ENCODE measurements at places on chromosomes 2 and 18.

- no peak for DNase-seq
Measured at GRCh38 chr18:6413579-6414117, 1.1 kb downstream of the L3MBTL4 start.

DNA sequence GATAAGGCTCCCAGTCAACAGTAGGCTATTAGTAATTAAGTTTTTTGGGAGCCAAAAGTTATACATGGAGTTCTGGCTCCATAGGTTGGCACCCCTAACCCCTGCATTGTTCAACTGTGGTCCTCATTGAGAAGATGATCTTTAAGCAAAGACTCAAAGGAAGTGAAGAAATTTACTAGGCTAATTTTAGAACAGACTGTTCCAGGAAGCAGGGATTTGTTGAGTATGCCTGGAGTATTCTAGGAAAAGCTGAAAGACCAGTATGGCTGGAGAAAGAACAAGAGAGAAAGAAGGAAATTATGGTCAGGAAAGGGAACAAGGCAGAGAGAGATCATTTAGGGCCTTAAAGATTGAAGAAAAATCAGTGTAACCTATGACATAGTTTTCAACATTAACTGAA lies 125.1 kb downstream of the PMAIP1 start:
- DNase-seq: no peak

- no peak for DNase-seq
Measured at GRCh38 chr2:179460181-179460929, 195.7 kb upstream of the SESTD1 start.

DNA sequence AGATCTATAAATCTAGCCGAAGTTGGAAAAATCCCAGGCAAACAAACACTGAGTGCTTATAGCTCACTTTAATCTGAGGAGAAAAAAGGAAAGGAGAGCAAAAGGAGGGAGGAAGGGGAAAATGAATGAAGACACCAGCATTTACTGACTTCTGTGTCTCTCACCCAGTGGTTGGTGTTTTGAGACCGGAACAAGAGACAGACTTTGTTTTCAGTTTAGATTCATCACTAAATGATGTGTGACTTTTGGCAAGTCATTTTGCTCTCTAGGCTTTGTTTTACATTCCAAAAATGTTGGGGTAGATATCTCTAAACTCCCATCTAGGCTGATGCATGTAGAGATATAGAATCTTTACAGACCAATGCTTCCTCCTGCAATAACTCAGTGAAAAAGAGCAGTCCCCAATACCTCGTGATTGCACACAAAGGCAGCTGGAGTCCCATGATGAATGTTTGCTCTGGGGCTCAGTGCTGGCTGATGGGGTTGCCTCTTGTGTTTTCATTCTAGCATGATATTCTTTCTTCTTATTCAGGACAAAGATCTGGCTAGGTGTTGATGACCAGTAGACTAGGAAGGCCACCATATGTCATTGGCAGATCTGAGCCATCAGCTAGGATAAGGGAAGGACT lies 51.4 kb downstream of the TRIB2 start:
- DNase-seq: no peak

- DNase-seq: no peak
Measured at GRCh38 chr2:71895320-71896161, 252.1 kb downstream of the CYP26B1 start.

DNA sequence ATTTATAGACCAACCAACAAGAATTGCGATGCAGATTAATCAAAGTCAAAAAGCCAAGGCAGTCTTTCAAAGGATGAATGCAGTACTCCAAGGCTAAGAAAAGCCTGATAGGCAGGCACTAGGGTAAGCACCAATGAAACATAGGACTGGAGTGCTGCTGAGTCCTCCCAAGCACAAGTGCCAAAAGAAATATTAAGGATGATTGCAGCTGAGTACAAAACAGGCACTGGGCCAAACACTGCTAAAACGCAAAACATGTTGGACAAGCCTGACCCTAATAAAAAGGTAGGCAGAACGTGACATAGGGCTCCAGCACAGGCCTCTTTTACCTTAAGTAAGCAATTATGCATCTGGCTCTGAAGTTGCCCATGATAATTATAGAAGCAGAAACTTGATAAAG lies 160.1 kb upstream of the LRP1B start:
- no peak for DNase-seq

DNA sequence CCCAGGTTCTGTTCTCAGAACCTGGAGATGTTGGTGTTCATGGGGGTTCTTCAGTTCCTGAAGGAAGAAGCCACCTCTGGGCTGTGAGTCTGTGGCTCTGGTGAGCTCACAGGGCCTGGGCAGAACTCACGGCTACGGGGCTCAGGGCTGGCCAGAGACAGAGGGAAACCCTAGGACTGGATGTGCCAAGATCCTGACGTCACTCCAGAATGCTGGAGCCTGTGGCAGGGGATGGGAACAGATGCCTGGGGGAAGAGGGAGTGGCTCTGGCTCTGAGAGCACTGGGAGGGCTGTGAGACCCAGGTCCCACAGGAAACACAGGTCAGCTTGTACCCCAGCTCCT lies at the start of gene OTOF:
Gene OTOF, minus strand, starts transcription at position 214 of the 343 bp plus-strand sequence.
- no peak for DNase-seq

DNA sequence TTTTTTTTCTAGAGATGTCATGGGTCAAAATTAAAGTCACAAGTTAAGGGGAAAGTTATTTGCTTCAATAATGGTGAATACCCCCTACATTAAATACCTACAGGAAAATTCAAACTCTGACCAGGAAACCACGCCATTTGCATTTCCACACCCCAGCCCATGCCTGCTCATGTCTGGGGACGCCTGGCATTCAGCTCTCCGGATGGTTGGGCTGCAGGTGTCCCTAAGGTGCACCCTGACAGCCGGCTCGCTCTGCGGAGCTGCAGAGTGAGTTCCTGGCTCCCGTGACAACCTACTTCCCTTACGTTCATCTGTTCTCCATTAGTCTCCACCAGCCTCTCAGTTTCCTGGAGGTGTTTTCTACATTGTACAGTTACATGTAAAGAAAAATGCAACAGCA lies 122.7 kb upstream of the RIOK3 start:
- no peak for DNase-seq

- DNase-seq: no peak
Measured at GRCh38 chr2:807300-807699, 130.1 kb upstream of the TMEM18 start.

DNA sequence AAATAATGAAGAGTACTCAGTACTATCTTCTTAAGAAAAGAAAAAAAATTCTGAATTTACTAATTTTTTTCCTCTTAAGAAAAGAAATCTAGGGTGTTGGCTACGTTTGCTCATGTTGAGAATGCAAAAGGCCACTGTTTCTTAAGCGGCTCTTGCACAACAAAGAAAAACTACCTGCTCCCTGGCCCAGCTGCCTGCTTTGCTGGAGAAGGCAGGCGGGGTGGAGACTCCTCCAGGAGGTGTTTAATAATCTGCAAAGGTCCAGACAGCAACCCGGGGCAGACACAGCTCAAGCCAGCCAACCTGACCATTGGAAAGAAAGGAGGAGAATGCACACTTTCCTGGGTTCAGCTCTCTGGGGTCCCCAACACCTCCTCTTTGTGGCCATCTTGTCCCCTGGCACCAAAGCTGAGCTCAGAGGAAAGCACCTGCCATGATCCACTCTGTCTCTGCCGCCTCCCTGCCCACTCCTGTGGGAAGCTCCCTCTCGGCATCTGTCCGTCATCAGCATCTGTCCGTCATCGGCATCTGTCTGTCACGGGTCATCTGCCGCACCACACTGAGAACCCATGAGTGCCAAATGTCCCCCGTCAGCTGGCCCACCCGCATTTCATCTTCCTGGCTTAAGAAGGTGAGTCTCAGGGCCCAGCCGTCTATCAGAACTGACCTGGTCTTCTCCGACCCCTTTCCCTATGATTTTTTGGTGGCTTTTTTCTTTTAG lies 11.9 kb downstream of the ZNF516 start:
- DNase-seq: no peak

GRCh38 chr2:222042666-222043065 lies 256.1 kb downstream of the PAX3 start:
- DNase-seq: no peak

DNA sequence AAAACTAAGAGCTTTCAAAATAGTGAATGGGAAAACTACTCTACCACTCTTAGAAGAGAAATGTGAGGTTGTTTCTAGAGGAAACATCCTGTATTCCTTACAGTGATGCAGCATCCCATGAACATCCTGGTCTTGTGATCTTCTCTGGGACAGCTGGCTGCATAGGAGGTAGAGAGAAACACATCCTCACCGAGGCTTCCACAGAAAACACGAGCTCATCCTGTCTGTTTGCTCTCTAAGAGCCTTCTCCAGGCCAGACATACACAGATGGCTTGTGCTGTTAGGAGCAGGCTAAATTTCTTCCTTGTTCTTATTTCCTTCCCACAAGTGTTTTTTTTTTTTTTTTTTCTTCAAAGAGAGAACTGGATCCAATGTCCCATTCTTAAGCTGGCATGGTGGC lies 14.7 kb upstream of the FZD7 start:
- no peak for DNase-seq

DNA sequence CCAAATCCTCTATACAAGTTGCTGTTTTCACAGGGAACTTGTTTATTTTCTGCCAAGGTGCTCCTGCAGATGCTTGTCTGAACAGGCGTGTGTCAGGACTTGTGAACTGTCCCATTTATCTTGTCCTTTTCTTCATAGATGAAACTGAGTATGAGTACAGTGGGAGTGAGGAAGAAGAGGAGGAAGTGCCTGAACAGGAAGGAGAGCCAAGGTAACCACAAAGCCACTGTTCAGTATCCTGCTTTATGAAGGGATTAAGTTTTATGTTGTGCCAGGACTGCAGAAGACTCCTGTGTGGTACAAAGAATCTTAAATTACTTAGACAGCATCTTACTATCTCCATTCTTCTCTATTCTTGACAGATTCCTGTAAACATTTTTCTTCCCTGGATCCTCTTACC lies 145.0 kb downstream of the MAP4K4 start:
- no peak for DNase-seq

DNA sequence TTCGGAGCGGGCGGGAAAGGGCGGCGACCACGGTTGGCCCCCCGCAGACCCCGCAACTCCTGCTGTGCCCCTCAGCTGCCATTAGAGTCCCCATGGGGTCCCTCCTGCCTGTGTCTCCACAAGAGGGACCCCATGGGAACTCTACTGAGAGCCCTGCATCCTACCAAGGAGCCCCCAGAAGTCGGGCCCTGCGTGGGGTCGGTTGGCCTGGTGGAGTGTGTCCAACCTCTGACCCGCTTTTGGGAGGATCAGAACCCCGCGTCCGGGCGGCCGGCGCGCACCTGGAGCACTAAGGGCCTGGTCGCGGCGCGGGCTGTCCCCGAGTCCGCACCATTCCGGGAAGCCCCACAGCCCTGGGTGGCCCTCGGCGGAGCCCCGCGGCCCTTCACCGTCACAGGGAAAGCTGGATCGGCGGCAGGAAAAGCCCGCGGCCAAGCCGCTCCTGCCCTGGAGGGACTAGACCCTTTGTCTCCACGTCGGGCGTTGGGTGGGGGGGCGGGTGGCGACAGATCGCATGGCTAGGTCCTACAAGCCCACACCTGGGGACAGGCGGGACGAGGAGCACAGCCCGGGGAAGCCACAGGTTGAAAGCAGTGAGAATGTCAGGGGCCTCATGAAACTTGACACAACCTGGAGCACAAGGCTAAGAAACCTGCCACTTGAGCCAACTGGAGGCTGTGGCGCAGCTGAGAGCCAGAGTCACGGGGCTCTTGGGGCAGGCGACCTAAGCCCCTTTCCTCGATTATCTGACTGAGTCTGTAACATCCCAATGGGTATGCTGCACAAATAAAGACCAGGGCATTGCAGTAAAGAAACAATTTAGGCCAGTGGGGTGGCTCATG lies 11.2 kb upstream of the CXXC1 start:
- DNase-seq: no peak

All from stimulated activated CD4-positive, alpha-beta T cell treated with anti-CD3 and anti-CD28 coated beads, TNF-alpha, amount 100 ng/mL, for 1 hour (primary cell).